ENCODE measurements at places on chromosomes 5 and 9.

DNA sequence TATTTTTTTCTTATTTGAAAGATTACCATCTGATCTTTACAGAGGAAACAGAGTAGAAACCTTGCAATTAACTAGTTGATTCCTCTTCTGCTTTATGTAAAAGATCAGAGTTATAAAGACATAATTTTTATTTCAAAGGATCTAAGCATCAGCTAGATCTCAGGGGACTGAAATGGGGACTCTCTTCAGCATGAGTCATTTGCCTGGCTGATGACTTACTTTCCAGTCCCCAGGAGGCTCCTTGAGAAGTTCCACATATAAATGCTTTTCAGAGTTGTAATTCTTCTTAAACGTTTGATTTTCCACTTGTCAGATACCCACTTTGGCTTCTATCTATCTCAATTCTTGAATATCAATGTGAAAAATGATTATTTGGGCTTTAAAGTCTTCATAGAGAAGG lies 389.4 kb downstream of the RAB3C start:
- peak; percentile 13 for DNase-seq

DNA sequence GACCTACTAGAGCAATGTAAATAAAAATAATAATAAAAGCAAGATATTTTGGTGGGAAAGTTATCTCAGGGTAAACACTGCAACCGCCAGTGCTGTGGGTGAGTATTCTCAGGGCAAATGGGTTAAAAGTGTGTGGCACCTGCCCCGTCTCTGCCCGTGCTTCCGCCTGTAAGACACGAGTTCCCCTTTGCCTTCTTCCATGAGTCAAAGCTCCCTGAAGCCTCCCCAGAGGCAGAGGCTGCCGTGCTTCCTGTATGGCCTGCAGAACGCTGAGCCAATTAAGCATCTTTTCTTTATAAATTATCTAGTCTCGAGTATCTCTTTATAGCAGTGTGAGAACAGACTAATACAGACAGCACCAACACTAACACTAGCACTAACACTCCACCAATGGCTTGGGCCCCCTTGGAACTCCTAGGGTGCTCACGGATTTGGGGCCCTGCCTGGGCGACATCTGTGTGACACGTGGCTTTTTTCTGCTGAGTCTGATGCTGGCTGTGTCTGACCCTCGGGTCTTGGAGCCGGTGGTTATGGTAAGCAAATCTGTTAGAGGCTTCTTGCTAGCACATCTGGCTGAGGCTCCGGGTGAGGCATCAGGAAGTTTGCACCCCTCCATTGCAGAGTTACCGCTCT lies 10.6 kb downstream of the PLEKHG4B start:
- no peak for DNase-seq

DNA sequence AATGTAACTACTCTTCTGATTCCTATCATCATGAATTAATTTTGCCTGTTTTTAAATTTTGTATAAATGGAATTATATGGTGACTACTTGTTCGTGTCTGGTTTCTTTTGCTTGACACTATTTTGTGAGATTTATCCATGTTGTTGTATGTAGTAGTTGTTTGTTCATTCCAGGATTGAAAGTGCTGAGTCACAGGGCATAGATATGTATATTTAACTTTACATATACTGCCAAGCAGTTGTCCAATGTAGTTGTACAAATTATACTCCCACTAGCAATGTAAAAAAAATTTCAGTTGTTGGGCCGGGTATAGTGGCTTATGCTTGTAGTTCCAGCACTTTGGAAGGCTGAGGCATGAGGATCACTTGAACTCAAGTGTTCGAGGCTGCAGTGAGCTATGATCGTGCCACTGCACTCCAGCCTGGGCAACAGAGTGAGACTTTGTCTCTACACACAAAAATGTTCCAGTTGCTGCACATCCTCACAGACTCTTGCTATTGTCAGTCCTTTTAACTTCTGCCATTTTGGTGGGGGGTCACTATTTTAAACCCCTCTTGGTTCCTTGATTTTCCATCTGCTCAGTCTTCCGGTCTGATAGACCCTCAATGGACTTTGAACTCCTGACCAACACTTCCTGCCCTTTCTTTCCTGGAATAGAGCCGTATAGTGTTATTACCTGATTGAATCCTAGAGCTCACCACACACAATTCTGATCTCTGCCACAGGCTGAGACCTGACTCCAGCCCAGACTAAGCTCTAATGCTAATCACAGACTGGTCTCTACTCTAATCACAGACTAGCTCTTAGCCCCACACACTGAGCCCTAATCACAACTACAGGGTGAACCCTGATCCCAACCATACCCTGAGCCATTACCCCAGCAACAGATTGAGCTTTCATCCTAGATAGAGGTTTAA lies 69.3 kb upstream of the MELK start:
- no peak for DNase-seq

DNA sequence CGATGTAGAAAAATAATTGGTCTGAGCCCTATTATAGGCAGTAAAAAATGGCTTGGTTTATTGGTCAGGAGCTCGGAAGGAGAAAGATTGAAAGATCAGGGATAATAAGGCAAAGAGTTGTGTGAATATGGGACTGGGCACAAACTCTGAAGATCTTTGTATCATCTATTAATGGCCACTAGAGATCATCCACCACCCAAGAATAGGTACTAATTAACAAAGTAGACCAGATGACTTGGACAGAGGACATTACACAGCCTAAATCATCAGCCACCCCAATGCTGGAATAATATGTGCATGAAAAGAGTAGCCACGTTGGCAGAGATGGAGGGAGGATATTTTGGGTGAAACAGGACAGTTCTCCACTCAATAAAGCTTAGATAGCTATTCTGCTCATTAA lies 364.1 kb downstream of the EFNA5 start:
- DNase-seq, result peak; percentile 9

DNA sequence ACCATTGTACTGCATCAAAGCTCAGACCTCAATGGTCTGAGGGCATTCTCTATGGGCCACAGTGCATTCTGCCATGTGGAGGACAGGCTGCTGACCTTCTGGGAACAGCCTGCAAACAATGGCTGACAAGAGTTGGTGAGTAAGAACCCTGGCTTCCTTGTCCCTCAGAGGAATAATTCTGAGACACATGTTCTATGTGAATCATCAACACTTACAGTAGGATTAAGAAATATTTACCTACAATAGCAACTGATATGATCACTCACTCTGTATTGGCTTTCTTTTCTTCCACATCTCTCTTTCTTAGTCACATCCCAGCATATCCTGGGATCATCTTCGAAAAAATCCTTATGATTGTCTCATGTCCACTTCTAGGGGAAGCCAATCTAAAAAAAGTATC lies 306.5 kb upstream of the ITGA1 start:
- DNase-seq, result no peak

GRCh38 chr9:21728781-21729180 lies 73.7 kb upstream of the MTAP start:
- peak; percentile 93 for DNase-seq

- no peak for DNase-seq
These were observed 97.8 kb downstream of the MRPL36 start for GRCh38 chr5:1701884-1702283.

GRCh38 chr9:2824564-2824963 lies 19.3 kb downstream of the PUM3 start:
- DNase-seq, result no peak

GRCh38 chr5:117327511-117327910 lies 752.9 kb upstream of the SEMA6A start:
- no peak for DNase-seq

DNA sequence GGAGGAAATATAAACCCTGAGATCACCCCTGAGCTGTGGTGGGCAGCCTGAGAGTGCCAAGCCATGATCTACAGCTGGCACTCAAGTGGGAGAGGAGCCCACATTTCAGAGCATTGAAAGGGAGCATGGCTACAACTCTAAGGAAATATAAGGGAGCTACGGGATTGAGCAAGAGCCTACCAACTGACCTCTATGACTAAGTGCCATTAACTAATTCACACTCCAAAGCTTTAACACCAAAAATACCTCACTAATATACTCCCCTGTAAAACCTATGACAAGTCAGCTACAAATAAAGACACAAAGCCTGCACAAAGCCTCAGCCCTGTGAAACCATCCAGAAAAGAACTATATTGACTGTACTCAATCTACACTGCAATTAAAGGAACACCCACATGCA lies 286.8 kb upstream of the RPS23 start:
- no peak for DNase-seq

DNA sequence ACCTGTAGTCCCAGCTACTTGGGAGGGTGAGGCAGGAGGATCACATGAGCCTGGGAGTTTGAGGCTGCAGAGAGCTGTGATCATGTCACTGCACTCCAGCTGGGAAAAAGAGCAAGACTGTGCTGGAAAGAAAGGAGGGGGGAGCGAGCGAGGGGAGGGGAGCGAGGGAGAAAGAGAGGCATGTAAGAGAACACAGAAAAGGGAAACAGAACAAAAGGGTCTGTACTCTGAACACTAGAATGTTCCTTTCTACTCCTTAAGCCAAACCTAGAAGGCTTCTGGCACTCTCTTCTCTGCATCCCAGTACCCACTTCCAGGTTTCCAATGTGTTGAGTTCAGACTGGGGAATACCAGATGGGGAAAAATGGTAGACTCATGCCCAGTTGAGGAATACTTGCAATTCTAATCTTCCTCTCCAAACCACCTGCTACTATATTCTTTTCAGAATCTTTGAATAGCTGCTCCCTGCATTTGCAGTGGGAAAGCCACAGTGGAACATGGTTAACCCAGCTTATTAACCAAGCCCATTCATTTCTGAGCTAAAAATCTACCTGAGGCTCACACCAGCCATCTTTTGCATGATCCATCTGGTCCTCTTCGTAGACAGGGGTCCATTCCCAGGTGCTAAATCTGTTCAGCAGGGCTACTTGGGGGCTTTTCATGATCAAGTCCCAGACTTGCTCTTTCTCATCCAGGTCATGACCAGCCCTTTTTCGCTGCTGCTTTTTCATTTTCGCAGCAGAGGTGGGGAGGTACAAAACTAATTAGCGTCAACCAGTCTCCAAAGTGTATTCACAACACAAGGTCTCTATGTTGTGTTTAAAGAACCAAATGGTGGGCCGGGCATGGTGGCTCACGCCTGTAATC lies 34.9 kb downstream of the SEMA4D start:
- DNase-seq, result no peak

DNA sequence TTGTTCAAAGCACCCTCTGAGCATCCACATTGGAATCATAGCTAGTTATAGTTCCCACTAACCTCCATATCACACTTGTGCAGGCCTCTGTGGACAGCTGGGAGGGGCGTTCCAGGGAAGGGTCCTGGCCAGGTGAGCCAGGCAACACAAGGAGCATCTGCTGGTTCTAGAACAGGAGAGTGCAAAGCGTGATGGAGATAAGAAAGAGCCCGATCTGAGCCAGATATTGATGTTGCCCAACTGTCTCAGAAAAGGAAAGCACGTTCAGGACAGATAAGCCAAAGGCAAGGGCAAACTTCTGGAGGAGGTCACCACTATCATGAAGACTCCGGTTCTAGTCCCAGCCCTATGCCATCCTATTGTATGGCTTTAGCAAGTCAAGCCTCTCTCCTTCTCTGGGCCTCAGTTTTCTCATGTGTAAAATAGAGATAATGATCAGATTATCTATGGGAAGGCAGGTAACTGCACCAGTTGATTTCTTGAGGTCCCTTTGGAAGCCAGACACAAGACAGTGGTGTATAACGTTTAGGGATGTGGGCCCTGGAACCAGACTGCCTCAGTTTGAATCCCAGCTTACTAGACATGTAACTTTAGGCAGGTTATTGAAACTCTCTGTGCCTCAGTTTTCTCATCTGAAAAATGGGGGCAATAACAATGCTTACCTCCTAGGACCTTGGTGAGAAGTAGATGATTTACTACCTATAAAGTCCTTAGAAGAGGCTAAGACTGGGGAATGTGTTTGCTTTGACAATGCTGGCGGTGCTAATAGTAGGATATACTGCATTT lies 19.8 kb downstream of the GABBR2 start:
- no peak for DNase-seq

GRCh38 chr5:43305948-43306565 lies 7.2 kb downstream of the HMGCS1 start:
- peak; percentile 81 for DNase-seq

- DNase-seq, result peak; percentile 31
These were observed 21.7 kb downstream of the FAT2 start for GRCh38 chr5:151569132-151570046.

- peak; percentile 83 for DNase-seq
These were observed 47.6 kb downstream of the PDCD1LG2 start for GRCh38 chr9:5557606-5558587.

- peak; percentile 27 for DNase-seq
These were observed 76.6 kb downstream of the NSUN2 start for GRCh38 chr5:6556089-6556801.

GRCh38 chr9:91500509-91501014 lies 76.9 kb upstream of the NFIL3 start:
- peak; percentile 89 for DNase-seq

DNA sequence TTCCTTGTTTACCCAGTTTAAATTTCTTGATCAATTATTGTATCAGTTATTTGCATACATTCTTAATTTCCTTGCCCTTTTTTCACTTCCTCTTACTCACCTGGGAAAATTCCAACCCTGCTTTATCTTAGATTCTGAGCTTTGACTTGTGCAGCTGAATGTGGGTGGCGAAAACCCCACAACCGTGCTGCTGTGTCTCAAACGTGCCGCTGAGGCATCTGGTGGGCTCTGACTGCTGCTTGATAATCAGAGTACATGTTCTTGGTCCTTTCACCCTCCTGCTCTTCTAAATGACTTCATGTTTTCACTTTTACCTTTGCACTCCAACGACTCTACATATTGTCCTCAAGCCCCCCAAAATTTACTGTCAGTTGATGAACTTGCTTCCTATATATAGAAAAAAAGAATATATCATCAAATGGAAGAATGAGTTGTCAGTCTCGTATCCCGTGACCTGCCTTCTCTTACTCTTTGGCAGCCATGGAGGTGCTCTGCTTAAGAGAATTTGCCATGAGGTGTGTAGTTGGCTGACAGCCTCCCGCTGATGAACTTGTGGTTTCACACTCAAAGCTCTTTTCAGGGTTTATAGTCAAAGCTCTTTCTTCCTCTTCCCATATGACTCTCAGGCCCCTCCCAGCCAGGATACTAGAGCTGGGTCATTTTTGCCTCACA lies 14.0 kb upstream of the JAK2 start:
- DNase-seq, result no peak

DNA sequence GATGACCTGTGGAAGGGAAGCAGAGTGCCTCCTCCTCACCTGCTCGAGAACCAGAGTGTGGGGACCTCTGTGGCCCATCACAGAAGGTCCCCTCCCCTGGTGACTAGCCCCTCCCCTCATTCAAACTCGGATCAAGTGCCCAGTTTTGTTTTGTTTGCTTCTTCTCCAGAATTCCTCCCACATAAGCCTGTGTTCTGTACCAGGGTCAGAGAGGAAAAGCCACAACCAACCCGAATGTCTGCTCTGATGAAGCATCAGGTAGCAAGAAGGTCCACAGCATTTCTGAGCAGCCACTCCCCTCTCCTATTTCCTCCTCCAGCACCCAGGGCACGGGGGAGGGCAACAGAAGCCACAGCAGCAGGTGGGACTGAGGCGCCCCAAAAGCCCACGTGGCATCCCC lies 58.2 kb downstream of the HSD17B3 start:
- DNase-seq, result no peak
